ENCODE measurements at places on chromosomes 7 and 10.

GRCh38 chr7:69654381-69654780 is 56.1 kb downstream of the AUTS2 start:
- no peak for DNase-seq

DNA sequence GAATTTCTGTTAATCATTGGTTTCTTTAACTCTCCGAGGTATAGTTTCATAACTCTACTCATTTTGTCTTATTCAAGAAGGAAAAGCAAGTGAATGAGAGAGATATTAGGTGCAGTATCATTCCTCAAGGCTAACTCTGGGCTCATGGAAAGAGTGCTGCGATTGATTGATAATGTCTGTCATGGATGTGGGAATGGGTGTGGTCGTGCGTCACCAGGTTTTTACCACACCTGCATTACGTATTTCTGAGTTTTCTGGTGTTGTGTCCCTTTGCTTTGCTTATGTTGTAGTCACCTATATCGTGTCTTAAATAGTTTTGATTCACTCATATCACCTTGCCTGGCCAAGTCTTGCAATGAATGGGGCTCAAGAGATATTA is 44.9 kb upstream of the ZNF438 start:
- no peak for DNase-seq

DNA sequence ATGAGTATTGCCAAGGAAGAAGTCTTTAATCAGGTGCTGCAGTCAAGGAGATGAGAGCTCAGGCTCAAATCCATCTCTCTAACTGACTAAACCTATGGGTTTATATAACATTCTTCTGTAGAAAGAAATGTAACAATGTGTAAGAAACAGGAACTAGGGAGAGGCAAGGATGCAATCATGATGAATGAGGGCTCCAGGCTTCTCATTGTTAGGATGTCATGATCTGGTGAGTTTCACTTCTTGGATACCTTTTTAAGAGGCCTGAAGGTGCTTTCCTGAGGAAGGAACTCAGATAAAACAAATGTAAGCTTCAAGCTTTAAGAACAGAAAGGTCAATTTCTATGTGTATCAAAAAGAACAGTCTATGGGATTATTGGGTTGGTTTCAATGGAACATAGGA is 30.8 kb upstream of the SCIN start:
- no peak for DNase-seq

GRCh38 chr10:110003524-110003885 is 4.3 kb upstream of the ADD3 start:
- no peak for DNase-seq

DNA sequence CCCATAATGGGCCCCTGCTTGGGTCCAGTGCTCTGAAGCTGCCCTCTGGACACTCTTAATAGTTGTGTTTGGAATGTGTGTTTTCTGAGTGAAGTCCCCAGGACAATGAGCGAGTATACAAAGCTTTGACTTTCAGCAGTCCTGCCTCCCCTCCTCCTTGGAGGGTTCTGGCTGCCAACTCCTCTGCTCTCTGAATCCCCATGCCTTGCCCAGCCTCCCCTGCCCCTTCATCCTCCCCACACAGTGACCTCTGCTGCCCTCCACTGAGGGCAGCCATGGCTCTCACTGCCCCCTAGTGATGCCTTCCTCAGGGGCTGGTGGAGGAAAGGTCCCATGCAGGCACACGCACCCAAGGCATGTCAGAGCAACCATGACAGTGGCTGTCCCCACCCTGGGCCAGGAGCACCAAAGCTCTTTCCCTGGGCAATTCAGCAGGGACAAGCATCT is 40.9 kb downstream of the FRMPD2 start:
- no peak for DNase-seq

DNA sequence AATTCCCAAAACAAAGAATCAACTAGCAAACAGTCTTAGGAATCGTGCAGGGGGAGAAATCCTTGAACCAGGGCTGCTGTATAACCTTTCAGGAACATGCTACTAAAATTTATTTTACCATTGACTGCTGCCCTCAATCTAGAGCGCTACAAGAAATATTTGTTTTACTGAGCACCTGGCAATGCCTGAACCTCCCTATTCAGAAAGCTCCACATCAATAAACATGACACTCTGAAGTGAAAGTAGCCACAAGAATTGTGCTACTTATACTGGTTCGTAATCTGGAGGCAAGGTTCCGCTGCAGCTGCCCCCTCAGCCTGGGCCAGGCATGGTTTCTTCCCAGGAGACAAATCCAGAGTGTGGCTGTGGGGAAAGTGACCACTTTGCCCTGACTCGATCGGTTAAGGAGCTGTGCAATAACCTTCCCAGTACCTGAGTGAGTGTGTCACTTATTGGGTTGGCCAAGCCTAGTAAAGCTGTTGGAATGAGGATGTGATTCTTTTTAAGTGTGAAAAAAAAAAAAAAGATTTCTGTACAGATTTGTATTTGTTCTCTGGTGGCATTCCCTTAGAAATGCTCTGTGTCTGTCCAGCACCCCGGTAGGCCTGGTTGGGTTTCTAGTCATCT is 7.7 kb downstream of the VWA2 start:
- DNase-seq, result no peak

DNA sequence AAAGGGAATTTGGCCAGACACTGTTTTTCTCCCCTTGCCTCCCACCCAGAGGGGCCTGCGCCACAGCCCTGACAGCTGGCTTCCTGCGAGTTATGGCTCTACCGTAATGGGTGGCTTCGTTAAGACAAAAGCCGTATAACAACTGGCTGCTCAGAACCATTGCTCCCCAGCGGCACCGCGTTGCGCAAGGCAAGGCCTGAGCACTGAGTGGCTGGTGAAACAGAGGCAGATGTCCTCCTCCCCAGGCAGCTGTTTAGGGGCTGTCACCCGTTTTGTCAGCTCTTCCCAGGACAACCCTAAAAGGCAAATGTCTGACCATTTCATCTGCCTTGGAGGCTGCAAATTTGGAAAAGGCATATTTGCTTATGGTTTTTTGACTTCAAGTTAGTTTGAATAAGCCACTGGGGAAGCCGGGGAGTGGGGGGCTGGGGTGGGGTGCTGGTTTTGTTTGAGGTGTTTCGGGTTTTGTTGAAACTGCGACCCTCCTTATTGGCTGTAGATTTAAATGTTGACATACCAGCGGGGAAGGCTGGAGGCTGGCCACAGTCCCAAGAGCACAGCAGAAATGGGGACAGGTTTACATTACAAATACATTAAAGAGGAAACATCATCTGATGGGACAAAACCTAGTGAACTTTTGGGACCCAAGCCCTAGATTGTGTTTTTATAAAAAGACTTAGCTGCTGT is 681 bp upstream of the SPOCK2 start:
- peak; percentile 43 for DNase-seq

- no peak for DNase-seq
Observed at GRCh38 chr7:99665312-99666012, 14.3 kb downstream of the CYP3A5 start.

GRCh38 chr10:114911052-114911711 is 26.8 kb upstream of the TRUB1 start:
- DNase-seq, result no peak

- DNase-seq, result no peak
Observed at GRCh38 chr7:112422842-112423496, 27.3 kb upstream of the IFRD1 start.

- no peak for DNase-seq
Observed at GRCh38 chr10:84391326-84391725, 62.9 kb downstream of the CCSER2 start.

- no peak for DNase-seq
Observed at GRCh38 chr7:143300959-143301935, 13.1 kb downstream of the CASP2 start.

- no peak for DNase-seq
Observed at GRCh38 chr10:126063353-126063791, 167.0 kb downstream of the FANK1 start.

GRCh38 chr7:151541709-151542499 is 22.2 kb upstream of the RHEB start:
- no peak for DNase-seq

GRCh38 chr10:125083576-125083920 is 76.8 kb downstream of the CTBP2 start:
- DNase-seq, result no peak

DNA sequence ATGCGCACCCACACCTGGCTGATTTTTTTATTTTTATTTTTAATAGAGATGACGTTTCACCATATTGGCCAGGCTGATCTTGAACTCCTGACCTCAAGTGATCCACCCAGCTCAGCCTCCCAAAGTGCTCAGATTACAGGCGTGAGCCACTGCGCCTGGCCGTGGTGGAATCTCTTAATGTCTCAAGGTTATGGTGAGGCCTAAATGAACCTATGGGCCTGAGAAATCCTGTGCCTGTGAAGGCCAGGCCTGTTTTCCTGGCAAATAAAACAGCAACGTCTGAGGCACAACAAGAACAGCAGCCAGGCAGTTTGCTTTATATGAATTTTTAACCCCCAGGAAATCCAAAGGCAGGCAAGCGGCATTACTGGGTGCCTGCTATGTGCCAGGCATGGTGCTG is 297.5 kb upstream of the ZMIZ1 start:
- no peak for DNase-seq

DNA sequence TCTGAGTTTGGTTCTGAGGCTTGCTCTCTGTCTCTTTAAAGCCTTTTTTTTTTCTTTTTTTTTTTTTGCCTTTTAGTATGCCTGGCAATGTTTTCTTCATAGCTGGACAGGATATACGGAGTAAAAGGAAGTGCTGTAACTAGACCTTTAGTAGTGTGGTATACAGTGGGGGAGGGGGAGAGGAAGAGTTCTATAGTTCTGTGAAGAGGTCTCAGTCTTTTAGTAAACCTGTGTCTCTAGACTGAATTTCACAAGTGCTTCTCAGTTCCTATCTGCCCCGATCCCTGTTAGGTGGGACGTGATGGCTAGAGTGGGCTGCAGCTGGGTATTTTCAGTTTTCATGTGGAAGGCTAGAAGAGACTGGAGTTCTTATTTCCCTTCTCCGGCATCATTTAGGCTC is 3.1 kb upstream of the ABCC2 start:
- no peak for DNase-seq

- DNase-seq, result no peak
Observed at GRCh38 chr7:7988706-7989105, 20.1 kb downstream of the GLCCI1 start.

DNA sequence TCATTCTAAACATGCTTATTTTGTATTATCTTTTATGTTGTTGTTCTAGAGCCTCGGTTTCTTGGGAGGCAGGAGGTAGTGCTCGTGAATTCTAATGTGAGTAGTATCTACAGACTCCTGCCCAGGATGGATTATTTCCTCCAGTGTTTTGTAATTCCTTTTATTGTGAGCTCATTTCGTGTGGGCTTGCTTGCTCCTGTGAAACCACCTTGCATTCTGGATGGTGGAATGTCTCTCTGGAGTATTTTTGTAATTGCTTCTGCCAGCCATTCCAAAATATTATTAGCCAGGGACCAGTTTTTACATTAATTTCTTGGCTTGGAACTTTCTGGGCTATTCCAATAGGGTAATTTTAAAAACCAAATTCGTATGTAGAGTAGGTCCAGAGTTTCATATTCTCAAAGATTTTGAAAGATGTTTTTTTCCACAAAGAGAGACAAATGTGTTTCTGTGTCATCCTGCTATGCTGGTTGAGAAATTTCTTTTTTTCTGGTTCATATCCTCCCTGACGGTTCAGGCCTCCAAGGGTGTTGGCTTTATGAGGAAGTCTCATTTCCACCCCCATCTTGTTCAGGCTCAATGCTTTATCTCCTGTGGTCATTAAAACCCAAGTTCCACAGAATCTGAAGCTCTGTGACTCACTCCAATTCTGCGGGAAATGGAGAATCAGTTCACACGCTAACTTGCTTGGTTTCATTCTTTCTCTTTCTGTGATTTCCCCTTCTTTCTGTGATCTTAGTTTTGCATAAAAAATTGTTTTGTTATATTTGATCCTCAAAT is 41.7 kb upstream of the CALD1 start:
- DNase-seq, result no peak

DNA sequence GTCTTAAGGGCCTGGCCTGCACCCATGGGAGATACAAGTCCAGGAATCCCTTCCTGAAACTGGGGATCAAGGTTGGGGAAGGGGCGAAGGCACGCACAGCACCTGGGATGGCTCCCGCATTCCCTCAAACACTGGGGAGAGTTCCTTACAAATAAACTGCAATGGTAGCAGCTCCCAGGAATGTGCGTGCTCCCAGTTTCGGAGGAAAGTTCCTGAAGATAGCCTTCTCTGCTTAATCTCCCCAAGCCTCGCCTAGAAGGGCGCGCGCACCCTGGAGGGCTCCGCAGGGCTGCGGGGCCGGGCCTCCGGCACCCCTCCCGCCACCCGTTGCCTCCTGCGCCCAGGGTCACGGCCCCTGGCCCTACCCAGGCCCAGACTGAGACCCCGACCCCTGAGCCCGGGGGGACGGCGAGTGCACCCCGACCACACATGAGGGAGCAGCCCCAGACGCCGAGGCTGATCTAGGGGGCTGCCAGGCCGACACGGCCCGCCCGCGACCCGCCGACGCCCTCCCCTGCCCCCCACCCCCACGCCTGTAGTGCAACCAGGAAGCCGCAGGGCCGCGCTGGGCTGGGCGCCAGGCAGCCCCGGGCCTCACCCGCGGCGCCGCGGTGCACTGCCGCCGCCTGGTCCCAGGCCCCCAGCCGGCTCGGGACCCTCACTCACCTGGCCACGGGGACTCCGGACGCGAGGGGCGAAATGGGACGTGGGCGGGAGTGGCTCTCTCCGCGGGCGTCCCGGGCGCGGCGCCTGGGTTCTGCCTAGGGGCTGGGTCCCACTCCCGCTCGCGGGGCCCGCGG is 460 bp downstream of the ANXA11 start:
- DNase-seq, result peak; percentile 42

- no peak for DNase-seq
Observed at GRCh38 chr10:103812004-103812403, 43.4 kb downstream of the SH3PXD2A start.

GRCh38 chr10:5648494-5649457 is 17.6 kb downstream of the ASB13 start:
- DNase-seq, result no peak

GRCh38 chr7:18295781-18296423 is 199.6 kb upstream of the HDAC9 start:
- DNase-seq, result no peak

- no peak for DNase-seq
Observed at GRCh38 chr7:20834656-20835055, 48.0 kb upstream of the SP8 start.

DNA sequence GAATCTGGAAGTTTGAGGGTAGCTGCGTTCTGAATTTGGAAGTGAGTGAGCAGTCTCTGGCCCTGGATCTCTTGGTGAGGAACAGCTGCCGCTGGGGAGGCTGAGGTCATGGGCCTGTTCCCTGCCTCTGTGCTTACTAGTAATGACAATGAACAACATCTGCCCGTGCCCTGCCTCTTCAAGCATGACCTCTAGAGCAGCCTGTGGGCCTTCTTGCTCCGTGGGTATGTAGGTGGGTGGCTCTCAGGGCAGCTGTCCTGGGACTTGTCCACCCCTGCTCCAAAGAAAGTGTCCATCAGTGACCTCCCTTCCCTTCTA is 186.2 kb downstream of the CXCL12 start:
- no peak for DNase-seq

DNA sequence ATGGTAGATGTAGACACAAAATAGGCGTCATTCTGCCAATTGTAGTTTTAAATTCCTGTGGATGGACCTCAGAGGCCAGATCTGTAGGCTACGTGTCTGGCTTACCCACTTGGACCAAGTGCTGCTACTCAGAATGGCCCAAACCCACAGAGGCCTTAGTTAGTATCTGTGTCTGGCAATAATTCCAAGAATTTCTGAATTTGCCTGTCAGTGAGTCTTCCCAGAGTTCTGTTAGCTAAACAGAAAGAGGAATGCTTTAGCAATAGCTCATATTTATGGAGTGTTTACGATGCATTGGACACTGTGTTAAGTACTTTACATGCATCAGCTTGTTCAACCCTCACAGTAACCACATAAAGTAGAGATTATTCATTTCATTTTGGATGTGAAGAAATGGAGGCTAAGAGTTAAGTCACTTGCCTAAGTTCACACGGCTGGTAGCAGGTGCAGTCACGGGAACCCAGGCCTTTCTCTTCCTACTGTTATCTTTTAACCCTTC is 231.8 kb downstream of the PTEN start:
- no peak for DNase-seq

- DNase-seq, result no peak
Observed at GRCh38 chr10:114525368-114525949, 121.2 kb upstream of the AFAP1L2 start.
